ENCODE measurements at places on chromosomes 5 and 9.

DNA sequence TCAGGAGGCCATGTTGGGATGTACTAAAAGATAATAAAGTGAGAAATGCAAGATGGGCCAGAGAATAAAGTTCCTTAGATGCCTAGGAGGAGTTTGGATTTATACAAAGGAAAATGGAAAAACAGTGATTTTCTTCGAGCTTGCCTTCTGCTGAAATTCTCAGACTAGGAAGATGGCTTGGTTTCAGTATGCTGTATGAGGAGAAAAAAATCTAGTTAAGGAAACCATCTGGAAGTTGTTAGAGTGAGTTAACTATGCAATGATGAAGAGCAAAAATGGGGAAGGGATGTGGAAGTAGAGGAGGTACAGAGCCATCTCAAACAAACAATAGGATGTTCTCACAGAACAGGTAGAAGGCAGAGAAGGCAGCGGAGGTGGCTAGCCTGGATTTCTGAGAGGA is 162.9 kb upstream of the FTMT start:
- DNase-seq, result no peak

- no peak for DNase-seq
Observed at GRCh38 chr9:112078432-112078831, 96.7 kb downstream of the SUSD1 start.

- peak; percentile 17 for DNase-seq
Observed at GRCh38 chr5:141825791-141826560, 52.2 kb downstream of the PCDH1 start.

GRCh38 chr5:132095424-132095972 is 21.9 kb downstream of the CSF2 start:
- no peak for DNase-seq

DNA sequence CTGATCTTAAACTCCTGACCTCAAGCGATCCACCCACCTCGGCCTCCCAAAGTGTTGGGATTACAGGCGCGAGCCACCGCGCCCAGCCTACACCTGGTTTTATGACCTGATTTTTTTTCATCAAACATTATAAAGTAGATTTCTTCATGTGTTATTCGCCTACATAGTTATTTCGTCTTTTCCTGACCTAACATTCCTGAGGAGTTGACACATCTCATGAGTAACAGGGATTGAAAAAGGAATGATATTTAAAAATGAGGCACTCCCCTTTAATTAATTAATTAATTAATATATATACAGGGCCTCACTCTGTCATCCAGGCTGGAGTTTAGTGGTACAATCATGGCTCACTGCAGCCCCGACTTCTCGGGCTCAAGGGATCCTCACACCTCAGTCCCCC is 20.2 kb upstream of the MTMR12 start:
- no peak for DNase-seq

- DNase-seq, result no peak
Observed at GRCh38 chr5:9898319-9898718, 268.2 kb upstream of the TAS2R1 start.

DNA sequence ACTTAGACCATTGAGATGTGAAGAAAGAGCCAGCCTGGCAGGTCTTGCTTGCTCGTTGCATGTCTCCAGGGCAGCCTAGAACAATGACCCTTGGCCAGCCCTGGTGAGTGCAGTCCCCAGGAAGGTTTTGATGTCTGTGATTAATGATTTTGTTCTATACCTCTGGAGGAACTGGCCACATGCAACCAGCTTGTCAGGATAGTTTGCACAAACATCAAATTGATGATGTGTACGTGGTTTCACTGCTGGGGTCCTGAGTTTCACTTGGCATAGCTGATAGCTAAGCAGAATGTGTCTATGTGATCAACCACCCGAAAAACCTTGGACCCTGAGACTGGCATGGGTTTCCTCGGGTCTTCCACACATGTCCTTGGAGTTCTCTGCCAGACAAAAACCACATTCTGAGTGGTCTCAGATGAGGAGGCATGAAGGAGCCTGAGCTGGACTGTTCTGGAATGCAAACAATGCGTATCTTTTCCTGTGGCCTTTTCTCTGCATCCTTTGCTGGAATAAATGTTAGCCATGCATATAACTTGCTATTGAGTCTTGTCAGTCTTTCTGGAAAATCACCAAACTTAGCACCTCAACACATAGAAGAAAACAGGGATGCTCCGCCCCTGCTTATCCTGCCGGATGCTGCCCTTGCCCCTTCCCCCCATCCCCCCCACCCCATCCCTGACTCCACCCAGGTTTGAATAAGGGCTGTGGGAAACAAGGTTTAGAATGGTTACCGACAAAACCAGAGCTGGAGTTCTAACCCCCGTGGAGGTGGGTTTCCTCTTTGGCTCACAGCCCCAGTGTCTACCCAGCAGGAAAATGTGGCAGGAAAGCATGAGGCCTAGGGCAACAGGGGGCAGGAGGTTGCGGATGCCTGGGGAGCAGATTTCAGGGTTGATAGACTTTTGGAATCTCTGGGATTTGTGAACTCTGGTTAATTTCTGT is 50.1 kb upstream of the ANKRD33B start:
- no peak for DNase-seq

- no peak for DNase-seq
Observed at GRCh38 chr5:34040472-34040871, 2.5 kb downstream of the C1QTNF3 start.

GRCh38 chr9:28363151-28363562 is 789.9 kb upstream of the C9orf72 start:
- no peak for DNase-seq

DNA sequence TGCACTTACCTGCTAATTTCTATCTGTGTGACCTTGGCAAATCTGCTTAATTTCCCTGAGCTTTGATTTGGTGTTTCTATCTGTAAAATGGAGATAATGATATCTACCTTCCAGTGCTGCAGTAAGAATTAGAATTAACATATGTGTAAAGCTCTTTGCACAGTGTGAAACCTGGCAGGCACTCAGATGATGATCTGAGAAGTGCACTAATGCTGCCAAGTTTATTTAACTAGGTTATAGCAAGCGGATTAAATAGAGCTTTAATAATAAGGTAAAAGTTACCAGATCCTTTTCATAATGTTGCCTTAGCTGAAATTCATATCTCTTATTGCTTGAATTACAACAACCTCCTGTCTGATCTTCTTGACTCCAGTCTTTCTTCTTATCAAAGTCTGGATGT is 315.3 kb upstream of the CD180 start:
- no peak for DNase-seq

- no peak for DNase-seq
Observed at GRCh38 chr9:3014178-3014577, 170.3 kb upstream of the PUM3 start.

Data from CD4-positive, alpha-beta T cell treated with Interleukin-21 for 1 hour (primary cell).